ENCODE measurements at places on chromosomes 2 and 18. TPM values are rescaled to one million over a fixed set of nuclear protein-coding genes. Genes with fewer than 3 reads are reported as not detected.

SPATA3 gene
- not detected for total RNA-seq

OTOF gene
- 1.6 TPM for total RNA-seq

GRCh38 chr2:95761556-95761955 lies 169.8 kb downstream of the TRIM43 start:
- DNase-seq, result no peak

DNA sequence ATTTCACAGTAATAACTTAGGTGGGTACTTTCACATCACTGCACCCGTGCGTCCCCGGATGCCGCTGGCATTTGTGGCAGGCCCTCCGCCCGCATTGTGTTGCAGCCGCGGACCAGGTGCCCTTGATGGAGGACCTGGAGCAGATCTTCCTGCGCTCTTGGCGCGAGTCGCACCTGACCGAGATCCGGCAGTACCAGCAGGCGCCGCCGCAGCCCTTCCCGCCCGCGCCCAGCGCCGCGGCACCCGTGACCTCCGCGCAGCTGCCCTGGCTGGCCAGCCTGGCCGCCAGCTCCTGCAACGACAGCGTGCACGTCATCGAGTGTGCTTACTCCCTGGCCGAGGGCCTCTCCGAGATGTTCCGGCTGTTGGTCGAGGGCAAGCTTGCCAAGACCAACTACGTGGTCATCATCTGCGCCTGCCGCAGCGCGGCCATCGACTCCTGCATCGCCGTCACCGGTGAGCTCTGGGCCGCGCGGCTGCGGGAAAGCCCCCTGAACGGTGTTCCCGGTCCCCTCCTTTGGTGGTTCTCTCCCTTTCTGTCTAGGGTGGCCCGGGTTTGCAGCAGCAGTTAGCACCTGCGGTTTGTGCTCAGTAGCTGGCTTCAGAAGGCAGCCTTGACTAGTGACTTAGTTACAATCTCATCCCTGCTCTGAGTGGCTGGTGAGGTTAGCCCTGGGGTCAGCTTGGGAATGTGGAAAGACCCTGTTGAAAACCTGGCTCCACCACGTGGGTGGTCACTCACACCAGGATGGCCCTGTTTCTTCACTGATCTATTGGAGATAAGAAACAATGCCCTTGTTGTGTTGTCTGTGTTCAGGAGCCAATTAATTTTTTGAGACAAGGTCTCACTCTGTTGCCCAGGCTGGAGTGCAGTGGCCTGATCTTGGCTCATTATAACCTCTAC lies 59.1 kb downstream of the GREB1 start:
- DNase-seq, result no peak

WNT10A gene
- not detected for total RNA-seq

SERPINB12 gene
- total RNA-seq, result not detected

ZNF514 gene
- total RNA-seq, result 24.5 TPM

HOXD13 gene
- total RNA-seq, result not detected

GRCh38 chr18:44883671-44884070 lies 203.0 kb downstream of the SETBP1 start:
- no peak for DNase-seq

- no peak for DNase-seq
Measured at GRCh38 chr2:15313657-15314056, 247.5 kb downstream of the NBAS start.

DNA sequence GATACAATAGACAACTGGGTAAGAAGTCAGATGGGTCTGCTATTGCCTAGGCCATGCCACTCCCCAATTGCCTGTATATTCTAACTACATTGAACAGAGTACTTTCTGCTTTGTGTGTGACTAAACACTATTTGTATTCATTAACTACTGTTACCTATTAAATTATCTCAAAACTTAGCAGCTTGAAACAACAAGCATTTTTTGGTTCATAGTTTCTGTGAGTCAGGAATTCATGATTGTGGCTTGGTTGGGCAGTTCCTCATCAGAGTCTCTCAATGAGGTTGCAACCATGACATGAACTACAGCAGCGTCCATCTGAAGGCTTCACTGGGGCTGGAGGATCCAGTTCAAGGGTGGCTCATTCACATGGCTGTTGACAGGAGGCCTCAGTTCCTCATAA lies 205.7 kb downstream of the EN1 start:
- DNase-seq, result no peak

DNA sequence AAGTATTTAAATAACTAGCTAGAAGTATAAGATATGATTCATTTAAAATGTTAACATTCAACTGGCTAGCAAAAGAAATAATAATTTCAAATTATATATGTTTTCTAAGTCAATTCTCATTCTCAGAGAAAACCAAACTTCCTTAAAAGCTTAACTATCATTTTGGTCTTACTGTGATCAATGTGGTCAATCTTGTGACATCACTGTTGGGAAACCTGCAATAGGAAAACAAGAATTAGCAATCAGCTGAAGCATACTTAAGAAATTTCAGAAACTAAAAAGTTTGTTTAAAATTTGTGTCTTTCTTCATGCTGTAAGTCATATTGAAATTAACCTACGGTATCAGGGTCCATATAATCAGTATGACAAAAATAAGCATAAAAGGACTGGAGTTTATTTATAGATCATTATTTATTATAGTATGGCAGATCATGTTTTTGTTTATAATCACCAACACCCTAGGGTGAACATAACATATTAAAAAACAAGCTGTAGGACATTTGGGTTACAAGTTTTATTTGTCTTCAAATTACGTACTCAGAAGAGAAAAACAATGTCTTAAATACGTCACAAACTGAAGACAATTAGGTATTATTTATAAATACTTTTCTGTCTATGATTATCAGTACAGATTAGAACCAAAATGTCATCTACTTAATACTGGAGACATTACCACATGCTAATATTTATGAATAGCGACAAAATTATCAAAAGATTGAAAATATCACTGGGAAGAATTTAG lies 60.5 kb downstream of the BAZ2B start:
- no peak for DNase-seq

- no peak for DNase-seq
Measured at GRCh38 chr18:51235009-51235789, 37.7 kb upstream of the MEX3C start.

DNA sequence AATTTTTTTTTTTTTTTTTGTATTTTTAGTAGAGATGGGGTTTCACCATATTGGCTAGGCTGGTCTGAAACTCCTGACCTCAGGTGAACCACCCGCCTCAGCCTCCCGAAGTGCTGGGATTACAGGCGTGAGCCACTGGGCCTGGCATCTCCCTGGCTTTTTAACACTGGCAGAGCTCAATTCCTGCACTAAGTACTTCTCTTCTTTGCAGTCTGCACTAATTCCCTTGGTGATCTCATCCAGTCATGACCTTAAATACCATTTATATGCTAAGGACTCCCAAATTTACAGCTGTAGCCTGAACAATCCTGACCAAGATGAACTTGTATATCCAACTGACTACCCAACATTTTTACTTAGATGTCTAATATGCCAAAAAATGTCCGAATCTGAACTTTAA lies 10.2 kb downstream of the PREPL start:
- no peak for DNase-seq

KLHL30 gene
- total RNA-seq, result under 0.01 TPM

DNA sequence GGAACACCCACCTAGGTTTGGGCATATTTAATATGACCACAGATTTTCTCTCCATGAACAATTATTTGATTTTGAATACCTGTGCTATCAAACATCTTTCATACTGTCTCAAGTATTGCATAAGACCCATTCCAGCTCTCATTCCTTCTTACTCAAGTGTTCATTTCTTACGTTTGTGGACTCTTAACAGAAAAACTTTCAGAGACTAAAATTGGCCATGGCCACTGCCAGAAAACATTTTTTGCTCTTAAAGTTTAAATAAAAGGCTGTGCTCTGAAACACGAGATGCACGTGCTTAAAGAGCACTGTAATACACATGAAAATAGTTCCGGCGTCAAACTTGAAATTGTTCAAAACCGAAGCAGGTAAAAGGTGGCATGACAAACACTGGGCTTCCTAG lies 89.3 kb downstream of the LIMS1 start:
- no peak for DNase-seq

- DNase-seq, result no peak
Measured at GRCh38 chr2:30259827-30260679, 28.7 kb downstream of the LBH start.

DNA sequence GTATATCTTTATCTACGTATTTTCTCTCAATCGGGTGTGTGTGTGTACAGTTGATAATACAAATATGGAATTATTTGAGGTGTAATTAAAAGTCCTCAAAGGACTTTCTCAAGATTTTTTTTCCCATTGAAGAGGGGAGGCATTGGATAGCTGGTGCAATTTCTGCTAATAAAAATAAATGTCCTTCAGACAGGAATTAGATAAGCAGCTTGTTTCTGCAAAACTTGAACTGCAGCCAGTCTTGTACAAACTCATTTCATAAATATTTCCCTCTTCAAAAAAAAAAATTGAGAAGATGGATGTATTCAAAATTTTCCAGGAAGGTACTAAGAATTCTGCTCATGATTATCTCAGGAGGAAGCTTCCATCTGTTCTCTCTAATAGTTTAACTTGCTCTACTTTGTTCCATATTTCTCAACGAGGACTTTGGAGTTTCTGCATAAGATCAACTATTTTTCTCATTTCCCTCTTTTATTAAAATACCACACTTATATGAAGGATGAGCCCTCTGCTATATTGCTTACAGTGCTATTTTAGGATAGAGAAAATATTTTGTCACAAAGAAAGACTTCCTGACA lies 33.0 kb upstream of the GLS start:
- DNase-seq, result no peak

LTBP1 gene
- total RNA-seq, result 22.8 TPM

- DNase-seq, result no peak
Measured at GRCh38 chr2:221112744-221113143, 459.4 kb downstream of the EPHA4 start.

FBXO48 gene
- 0.82 TPM for total RNA-seq

GRCh38 chr2:124804014-124804940 lies 779.2 kb downstream of the CNTNAP5 start:
- DNase-seq, result peak; percentile 1

DNA sequence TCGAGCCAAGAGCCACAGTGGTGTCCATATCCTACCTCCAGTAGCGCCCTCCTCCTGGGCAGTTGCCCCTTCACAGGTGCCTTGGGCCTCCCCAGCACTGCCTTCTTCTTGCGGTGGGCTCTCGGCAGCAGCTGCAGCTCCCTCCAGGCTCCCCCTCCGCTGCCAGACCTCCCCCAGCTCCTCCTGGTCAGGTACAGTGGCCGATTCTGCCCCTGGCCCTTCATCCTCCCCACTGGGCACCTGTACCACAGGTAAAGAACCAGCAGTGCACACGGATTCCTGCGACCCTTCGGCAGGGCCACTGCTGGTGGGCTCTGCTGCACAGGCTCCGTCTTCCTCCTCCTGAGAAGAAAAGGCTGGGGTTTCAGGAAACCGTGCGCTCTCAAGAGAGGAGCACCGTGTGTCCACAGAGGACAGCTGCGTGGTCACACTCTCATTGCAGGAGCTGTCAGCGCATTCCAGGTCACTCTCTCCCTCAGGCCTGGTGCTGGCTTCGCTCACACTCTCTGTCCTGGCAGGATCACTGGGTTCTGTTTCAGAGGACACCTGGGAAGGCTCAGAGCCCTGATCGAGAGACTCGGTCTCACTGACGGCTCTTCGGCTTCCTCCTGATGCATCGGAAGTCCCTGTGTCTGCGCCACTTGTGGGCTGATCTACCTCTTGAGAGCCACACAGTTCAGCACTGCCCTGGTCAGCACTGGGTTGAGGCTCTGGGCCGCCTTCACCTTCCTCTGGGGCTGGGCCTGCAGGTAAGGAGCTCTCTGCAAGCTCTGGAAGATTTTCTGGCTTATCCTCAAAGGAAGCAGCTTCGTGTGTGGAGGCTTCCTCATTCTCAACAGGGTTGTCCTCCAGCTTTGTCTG lies 147.4 kb upstream of the STK17B start:
- DNase-seq, result no peak

DNA sequence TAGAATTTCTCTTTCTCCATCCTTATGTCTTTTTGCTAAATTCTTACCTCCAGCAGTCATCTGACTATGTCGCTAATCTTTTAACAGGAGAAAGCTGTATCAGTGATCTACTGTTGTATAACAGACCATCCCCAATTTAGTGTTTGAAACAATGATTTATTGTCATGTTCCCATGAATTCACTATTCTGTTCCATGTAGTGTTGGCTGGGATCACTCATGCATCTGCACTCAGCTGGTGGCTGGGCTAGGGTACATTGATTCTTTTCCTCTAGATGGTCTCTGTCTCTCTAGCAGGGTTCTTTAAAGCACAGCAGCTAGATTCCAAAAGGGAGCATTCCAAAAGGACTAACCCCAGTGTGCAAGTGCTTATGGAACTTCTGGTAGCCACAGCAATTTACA lies 184.2 kb upstream of the FANCL start:
- DNase-seq, result no peak

GRCh38 chr2:146721486-146721885 lies 1123.3 kb upstream of the ACVR2A start:
- DNase-seq, result no peak

ETAA1 gene
- 15.9 TPM for total RNA-seq

- no peak for DNase-seq
Measured at GRCh38 chr2:45911538-45911937, 260.1 kb downstream of the PRKCE start.

LOXHD1 gene
- total RNA-seq, result 0.41 TPM

DNA sequence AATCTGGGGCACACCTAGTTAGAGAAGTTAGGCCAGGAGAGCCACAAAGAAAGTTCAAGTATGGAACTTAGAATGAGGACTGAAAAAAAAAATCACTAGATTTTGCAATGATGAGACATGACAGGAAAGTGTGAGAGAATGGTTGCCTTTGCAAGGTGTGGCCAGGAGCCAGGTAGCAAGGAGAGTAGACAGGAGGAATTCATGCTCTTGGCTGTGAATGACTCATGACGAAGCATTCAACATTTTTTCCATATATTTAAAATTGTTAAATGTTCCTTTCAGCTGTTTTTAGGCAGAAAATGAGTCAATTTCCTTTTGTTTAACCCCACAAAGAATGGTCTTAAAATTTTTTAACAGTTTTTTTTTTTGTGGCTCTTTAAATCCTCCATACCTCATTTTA lies 636.9 kb downstream of the PLCL1 start:
- no peak for DNase-seq

- no peak for DNase-seq
Measured at GRCh38 chr2:63775191-63775590, 66.5 kb upstream of the UGP2 start.

GRCh38 chr18:50562686-50563085 lies 2.8 kb downstream of the MAPK4 start:
- no peak for DNase-seq

GRCh38 chr2:236946871-236947270 lies 138.8 kb upstream of the COPS8 start:
- DNase-seq, result no peak

GRCh38 chr2:120805602-120806001 lies 69.9 kb downstream of the GLI2 start:
- DNase-seq, result no peak

DNA sequence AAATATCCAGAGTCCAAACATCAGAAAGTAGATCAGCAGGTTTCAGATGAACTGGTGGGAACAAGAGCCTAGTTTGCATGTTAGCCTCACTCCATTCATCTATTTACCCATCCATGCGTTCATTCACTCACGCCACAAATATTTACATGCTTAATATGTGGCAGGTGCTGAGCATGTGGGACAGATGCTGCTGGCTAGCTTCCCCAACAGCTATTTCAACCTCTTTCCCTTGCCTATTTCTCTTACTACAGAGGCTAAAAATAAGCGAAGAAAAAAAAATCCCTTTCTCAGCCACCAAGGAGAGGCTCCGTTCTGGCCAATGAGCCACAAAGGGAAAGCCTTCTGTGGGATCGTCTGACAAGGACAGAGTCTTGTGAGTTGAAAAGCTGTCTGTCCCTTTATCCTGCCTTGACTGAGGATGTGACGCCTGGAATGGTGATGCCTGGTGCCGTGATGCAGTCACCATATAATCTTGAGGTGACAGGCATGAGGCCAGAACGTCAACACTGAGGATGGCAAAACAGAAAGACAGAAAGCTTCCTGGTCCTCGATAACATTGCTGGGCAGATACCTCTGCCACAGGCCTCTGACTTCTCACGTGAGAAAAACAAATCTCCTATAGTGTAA lies 78.2 kb downstream of the KCTD1 start:
- no peak for DNase-seq
